ENCODE measurements at places on chromosomes 16 and 17.

DNA sequence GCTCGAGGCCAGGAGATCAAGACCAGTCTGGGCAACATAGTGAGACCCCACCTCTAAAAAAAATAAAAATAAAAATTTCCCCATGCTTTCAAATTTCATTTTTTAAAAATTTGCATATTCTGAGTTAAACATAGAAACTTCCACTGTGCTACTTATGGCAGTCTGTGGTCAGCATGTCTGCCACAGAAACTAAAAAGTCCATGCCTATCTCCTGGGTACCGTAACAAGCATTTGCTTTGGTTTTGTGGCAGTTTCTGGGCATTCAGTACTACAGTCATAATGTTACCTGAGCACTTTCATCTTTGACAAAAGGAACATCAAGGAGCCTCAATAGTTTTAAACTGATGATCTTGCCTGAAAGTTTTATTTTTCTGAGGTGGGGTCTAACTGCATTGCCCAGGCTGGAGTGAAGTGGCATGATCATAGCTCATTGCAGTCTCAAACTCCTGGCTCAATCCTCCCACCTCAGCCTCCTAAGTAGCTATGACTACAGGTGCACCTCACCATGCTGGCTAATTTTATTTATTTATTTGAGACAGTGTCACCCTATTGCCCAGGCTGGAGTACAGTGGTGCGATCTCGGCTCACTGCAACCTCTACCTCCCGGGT lies 13.2 kb upstream of the ITGA2B start:
- no peak for DNase-seq

DNA sequence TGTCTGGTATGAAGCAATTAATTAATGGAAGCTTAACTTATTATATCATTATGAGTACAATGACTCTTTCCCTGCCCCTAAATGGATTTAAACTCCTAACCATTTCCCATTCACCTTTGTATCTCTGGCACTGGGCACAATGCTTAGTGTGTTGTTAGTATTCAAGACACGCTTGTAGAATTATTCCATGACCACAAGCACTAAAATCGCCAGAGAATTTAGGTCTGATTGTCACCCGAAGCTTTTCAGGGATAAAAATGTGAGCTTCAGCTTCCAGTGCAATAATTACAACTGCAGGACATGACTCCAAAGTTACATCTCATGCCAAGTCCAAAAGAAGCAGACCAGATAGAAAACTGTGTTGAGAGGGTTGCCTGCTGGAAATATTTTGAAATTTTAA lies 101.6 kb downstream of the CDH8 start:
- DNase-seq = no peak

- no peak for DNase-seq
Observed at GRCh38 chr17:48162306-48162934, 54.9 kb downstream of the SNX11 start.

- DNase-seq = no peak
Observed at GRCh38 chr17:77706938-77707337, 251.6 kb upstream of the TNRC6C start.

- no peak for DNase-seq
Observed at GRCh38 chr16:83054283-83054682, 427.5 kb downstream of the CDH13 start.

- DNase-seq = no peak
Observed at GRCh38 chr16:50652836-50653425, 28.2 kb downstream of the SNX20 start.

GRCh38 chr16:8880839-8881510 lies 1.2 kb upstream of the LITAFD start:
- DNase-seq = no peak

DNA sequence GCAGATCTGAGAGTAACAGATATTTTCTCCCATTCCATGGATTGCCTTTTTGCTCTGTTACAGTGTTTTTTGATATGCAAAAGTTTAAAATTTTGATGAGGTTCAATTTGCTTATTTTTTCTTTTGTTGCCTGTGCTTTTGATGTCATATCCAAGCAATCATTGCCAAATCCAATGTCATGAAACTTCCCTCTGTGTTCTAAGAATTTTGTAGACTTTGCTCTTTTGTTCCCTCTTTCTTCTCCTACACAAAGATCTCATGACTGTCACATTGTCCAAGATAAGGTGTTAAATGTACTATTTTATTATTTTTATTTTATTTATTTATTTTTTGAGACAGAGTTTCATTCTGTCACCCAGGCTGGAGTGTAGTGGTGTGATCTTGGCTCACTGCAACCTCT lies 18.9 kb upstream of the KCNH6 start:
- DNase-seq = no peak

GRCh38 chr17:17497065-17497844 lies 1.1 kb upstream of the RASD1 start:
- DNase-seq = no peak

DNA sequence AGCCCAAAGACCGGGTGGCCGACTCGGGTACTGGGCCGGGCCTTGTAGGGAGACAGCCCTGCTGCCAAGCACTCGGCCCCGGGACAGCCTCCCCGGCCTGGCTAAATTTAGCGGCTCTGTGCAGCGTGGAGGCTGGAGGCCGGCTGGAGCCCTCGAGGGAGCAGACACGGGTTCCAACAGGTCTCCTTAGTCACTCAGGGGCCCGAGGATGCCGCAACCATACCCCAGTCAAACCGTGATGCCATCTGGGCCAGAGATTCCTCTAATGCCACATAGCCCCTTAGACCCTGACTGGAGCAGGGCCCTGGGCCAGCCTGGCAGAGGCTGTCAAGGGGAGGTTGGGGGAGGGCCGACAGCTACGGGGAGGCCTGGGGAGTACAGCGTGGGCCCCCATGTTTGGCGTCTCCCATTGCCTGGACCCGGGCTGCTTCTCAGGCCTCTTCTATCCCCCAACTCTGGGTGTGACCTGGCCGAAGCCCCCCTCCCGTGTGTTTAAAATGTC lies 2.9 kb upstream of the P2RX1 start:
- DNase-seq = no peak

DNA sequence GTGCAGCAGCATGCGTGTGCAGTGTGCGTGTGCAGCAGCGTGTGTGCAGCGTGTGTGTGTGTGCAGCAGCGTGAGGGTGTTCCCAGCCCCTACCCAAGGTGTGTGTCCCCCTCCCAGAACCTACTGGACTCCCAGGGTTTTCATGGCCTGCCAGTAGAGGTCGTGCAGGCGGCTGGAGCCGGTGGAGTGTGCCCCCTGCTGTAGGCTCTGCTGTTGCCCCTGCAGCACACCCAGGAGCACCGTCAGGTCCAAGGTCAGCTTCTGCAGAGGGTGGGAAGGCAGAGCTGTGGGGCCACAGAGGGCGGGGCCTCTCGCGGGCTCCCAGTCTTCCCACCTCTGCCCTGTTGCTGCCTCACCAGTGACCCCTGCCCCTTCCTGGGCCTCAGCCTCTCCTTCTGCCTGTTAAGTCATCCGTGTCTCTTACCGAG lies 14.9 kb downstream of the MYBBP1A start:
- no peak for DNase-seq

DNA sequence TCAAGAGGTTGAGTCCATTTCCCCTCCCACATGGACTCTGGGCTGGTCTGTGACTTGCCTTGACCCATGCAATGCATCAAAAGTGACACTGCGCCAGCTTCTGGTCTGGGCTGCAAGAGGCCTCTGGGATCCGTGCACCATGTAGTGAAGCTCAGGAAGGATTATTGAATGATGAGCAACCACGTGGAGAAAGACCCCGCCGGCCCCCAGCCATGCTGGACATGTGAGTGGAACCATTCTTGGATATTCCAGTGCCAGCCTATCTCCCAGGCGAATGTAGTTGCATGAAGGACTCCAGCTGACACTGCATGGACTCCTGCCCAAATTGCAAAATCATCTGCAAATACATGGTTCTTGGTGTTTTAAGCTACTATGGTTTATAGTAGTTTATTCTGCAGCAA lies 7.6 kb upstream of the ALOX15B start:
- no peak for DNase-seq

- no peak for DNase-seq
Observed at GRCh38 chr16:67884-68789, 4.3 kb downstream of the RHBDF1 start.

DNA sequence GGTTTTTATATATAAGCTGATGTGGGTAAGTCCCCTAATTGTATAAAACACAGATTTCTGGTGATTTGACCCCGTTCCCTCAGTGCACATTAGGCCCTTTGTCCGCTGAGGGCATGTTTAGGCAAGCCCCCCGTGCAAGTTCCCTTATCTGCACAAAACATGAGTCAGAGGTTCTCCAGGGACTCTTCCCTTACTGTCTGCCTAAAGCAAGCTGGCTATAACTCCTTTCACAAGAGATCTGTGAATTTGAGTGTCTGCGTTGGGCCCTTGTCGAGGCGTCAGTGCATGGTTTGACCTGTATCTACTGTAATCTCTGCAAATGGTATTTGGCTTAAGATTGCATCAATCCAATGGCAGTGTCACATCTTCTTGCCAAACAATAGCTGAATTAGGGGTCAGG lies 712.8 kb downstream of the CDH8 start:
- no peak for DNase-seq

- no peak for DNase-seq
Observed at GRCh38 chr16:4218202-4218601, 23.7 kb downstream of the SRL start.

- no peak for DNase-seq
Observed at GRCh38 chr17:64032081-64032480, 11.6 kb upstream of the ICAM2 start.

DNA sequence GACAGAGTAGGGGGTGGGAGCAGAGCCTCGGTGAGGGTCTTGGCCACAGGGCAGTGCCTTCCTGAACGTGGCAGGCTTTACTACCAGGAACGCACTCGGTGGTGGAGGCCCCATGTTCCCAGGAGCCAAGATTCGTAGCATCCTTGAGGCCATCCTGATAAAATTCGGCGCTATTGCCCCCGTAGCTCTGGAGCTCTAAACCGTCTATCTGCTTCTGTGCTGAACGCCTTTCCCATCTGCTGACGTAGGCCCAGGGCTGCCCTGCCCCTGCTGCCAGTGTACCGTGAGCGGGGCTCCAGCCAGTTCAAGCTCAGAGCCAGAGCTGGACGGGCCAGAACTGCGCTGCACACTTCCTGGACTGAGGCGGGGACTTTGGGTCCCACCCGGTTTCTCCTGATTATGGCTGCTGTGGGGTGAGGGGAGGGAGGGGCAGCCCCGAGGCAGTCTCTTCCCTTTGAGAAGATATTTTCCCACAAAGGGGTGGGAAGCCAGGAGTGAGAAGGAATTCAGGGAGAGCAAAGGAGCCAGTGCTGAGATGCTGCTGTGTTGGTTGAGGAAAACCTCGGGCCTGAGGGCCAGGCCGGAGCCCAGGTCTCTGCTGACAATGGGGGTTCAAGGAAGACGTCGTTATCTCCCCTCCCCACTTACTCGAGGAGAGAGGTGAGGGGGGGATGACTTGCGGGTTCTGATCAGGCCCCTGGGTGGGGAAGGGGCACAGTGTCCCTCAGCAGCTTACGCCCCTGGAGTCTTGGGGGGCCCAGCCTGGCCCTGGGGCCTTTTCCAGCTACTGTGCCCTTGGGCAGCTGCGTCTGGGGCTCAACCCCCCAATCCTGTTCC lies 29.4 kb downstream of the OR1D5 start:
- no peak for DNase-seq

GRCh38 chr17:74043976-74044375 lies 159.5 kb upstream of the RPL38 start:
- DNase-seq = no peak

DNA sequence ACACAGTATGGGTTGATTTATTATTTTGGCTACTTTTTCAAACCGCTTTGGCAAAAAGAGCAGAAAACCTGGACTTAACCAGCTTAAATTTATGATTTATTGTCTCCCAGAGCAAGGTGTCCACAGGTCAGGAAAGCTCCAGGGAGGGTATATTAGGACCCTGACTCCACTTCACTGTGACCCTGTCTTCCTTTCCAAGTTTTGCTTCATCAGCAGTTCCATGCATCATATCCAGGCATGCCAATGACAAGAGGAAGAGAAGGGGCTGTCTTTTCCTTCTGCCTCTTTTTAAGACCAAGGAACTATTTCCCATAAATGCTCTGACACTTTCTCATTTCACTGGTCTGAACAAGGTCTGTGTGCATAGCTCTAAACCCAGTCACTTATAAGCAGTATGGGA lies 316.8 kb downstream of the CA10 start:
- no peak for DNase-seq

DNA sequence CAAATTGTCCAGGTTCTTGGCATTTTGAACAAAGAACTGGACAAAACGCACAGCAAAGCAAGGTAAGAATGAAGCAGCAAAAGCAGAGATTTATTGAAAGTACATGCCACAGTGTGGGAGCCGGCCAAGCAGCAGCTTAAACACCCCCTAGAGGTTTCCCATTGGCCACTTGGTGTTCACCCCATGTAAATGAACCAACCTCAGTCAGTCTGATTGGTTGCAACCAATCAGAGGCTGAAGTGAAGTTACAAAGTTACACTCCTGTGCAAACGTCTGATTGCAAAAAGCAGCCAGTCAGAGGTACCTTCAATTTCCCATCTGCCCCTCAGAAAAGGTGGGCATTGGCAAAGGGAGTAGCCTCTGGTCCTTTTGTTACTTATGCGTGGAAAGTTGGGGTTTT lies 8.8 kb upstream of the ZNF263 start:
- peak; percentile 60 for DNase-seq

- DNase-seq = peak; percentile 45
Observed at GRCh38 chr16:57349212-57350031, 9.2 kb upstream of the CCL22 start.

- no peak for DNase-seq
Observed at GRCh38 chr16:69302301-69302700, 8.8 kb upstream of the VPS4A start.

DNA sequence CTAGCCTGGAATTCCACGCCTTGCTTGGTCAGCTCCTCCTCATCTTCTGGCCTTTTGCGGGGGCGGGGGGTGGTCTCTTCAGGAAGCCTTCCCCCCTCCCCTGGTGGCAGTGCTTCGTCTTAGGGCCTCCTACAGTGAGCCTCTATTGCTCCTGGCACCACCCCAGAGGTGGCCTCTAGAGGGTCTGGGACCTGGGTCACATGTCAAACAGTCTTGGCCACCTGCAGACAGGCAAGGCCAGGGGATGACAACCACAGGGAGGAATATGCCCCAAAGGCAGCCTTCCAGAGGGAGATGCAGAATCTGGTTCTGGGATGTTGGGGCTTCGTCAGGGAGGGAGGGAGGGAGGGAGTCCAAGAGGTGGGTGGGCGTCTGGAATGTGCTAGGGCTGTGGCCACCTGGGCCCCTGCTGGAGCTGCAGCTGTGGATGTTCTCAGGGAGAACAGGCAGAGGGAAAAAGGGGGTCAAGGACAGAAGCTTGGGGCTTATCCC lies 50.6 kb downstream of the SMPD3 start:
- DNase-seq = no peak

DNA sequence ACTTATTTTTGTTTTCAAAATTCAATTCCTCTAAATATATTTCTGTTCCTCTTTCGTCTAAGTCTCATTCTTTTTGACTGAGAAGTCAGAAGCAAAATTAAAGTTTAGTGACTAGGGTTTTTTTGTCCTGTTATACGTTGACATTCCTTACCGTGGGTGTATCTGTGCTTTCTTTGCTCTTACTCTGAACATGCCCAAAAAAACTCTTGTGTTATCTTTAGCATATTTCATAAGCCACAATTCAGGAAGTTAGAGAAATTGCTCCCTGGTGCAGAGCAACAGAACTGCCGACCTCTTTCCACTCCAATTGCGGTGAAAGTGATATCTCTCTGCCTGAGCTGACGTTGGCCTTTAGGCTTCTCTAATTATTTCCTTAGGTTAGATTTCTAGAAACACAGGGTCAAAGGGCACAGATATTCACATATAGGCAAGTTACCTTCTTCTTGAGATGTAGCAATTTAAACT lies 65.7 kb downstream of the CENPV start:
- DNase-seq = peak; percentile 68
